Esophagus squamous epithelium (tissue), 5 donors: ENCODE measurements at places on chromosomes 6 and 20. TPM values are rescaled to one million over a fixed set of nuclear protein-coding genes. Genes with fewer than 3 reads are reported as not detected.

- H3K4me3 ChIP-seq = no peak overlapping the region
- no peaks in the 10 kb centered on the region for H3K36me3 ChIP-seq
- no peak overlapping the region for H3K27ac ChIP-seq
- no peaks in the 10 kb centered on the region for H3K4me1 ChIP-seq
- DNase-seq = no peak
- peaks cover 47% of the 10 kb centered on the region for H3K27me3 ChIP-seq
Observed at GRCh38 chr6:168284187-168284586, 35.4 kb downstream of the DACT2 start.

DNA sequence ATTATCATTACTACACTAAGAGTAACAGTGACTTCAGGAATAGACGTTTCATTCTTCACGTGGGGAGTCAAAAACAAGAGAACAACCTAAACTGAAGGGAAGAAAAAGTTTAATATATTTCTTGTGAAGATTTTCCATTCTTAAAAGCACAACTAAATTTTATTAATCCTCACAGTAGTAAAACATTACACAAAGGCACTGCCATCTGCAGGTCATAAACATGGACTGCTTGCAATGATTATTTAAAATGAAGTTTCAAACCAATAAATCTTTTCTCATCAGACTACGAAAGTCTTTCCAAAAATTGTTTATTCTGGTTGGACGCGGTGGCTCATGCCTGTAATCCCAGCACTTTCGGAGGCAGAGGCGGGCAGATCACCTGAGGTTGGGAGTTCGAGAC, 2.6 kb downstream of the NCOA5 start:
- no peak overlapping the region for H3K4me3 ChIP-seq
- H3K36me3 ChIP-seq = no peaks in the 10 kb centered on the region
- DNase-seq = no peak
- no peak overlapping the region for H3K27ac ChIP-seq
- peaks cover 77% of the 10 kb centered on the region for H3K4me1 ChIP-seq

Gene DLK2
- total RNA-seq = 8.6 TPM

Gene SIGLEC1
- total RNA-seq = 3.2 TPM
